ENCODE measurements at places on chromosomes 1 and 21.

DNA sequence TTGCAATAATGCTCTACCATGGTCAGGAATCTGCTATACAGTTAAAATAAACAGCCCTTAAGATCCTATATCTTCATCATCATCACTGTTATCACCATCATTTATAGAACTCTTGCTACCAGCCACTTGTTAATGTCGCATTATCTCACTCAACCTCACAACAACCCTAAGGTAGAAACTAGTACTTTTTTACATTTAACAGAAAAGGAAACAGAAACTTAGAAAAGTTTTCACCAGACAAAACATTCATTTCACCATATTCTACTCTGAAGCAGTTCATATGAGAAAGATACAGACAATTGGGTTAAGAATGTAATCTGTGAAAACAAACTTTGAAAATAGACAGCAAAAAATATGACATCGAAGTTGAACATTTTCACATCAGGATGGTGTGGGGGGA lies 262.6 kb downstream of the ATG4C start:
- no peak for DNase-seq

DNA sequence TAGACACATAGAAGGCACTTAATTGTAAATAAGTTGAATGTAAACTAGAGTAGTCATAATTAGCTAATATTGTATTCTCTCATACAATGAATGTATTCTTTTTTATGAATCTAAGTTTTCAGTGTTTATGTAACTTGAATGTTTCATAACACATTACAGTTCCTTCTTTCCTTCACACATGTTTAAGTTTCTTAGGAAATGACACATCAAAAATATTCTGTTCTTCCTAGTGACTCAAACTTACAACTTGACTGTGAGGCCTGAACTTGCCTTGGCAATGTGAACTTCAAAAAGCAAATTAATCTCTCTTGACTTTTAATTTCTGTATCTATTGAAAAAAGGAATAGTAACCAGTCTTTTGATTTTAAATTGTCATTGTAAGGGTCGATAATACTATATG lies 700.1 kb downstream of the KCNT2 start:
- DNase-seq, result no peak

DNA sequence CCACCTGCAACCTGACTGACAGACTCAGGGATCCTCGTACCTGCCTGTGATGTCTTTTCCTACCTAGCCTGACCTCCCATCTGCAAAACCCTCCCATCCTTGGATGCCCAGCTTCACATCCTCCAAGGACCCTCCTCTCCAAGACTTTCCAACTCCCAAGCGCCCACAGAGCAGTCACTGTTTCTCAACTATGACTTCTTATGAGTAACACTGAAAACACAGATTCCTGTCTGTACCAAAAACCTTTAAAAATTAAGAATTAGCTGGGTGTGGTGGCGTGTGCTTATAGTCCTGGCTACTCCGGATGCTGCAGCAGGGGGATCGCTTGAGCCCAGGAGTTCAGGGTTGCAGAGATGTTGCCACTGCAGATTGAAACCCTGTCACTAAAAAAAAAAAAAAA lies 181.9 kb downstream of the PSMG1 start:
- DNase-seq, result no peak

DNA sequence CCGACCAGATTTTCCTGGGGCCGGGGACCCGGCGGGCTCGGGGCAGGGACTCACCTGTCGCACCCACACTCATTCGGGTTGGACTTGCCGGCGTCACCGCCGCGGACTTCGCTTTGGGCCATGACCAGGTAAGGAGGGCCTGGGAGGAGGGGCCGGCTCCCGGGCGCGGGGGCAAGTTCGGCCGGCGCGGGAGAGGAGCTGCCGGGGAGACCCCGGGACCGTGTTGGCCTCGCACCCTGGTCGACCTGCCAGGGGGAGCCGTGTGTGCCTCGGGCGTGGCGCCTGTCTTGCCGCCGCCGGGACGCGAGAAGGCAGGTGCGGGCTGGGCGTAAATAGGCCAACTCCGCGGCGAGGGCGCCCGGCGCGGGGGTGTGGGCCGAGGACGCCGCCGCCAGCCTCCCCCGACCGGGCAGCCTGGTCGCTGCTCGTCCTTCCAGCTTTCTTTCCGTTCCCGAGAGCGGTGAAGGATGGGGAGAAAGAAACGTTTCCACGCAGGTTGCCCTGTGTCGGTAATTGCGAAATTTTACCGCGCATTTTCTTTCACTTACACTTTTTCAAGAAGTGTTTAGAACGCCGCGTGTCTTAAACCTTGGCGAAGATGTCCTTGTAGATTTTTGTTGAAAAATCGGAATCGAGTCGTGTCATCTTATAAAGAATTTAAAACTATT lies 558 bp downstream of the USP1 start:
- DNase-seq, result no peak

DNA sequence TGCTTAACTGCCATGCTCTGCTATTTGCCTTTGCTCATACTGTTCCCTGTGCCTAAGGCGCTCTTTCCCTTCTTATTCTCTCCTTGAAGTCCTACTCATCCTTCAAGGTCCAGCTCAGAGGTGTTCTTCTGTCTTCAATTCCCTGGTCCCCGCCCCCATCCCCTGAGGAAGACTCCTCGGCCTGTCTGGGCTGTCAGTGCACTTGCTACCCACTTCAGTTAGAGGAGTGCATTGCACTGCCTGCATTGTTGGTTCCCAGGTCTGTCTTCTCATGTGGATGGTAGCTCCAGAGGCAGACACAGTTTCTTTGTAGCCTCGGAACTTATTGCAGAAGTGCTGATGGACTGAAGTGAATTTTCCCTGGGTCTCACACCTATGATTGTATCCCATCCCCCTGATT lies 194.0 kb downstream of the C1orf94 start:
- no peak for DNase-seq

DNA sequence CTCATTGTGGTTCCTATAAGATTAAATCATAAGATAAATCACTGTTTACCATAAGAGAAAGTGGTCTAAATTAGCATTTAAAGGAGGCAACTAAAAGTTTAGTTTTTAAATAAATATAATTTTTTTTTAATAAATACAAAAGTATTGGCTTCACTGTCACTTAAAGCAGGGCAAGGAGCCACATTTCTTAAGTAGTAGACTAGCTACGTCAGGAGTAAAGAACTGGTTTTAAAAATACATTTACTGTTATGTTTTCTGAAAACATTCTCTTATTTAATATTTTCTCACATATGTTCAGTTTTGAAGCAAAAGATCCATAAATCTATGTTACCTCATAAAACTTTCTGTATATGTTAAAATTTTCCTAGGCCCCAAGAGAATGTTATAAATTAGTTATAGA lies 2.2 kb downstream of the ANGPTL1 start:
- no peak for DNase-seq

DNA sequence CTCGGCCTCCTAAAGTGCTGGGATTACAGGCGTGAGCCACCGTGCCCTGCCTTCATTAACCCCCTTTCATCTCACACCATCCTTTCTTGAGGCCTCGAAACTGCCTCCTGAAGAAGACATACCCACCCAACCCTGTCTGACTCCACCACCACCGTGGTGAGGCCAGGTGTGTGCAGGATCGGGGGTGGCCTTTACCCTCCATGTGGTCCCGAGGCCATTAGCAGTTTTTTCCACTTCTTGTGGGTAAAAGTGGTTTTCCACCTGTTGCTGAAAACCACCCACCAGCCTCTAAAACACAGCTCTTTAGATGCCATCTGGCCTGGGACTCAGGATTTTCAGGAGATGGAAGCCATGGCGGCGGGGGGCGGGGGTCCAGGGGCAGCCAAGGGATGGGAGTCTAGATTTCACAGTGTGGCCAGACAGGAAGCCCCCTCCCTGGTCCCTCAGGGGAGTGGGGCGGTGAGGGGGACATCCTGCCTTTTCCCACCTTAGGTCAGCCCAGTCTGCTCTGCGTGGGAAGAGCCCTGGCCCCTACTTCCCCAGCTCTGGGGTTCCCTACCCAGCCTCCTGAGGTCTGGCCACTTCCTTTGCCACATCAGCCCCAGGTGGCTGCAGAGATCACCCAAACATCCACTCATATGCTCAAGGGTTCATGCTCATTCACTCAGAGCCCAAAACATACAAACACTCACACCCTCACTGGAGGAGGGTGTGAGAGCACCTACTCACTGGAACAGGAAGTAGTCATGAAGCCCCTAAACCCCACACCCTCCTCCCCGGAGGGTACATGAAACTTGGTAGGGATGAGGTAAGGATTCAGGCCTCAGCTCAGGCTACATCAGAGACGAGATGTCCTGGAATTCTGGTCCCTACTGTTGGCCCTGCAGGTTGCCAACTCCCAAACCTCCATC lies 2.3 kb downstream of the FGR start:
- DNase-seq, result no peak

DNA sequence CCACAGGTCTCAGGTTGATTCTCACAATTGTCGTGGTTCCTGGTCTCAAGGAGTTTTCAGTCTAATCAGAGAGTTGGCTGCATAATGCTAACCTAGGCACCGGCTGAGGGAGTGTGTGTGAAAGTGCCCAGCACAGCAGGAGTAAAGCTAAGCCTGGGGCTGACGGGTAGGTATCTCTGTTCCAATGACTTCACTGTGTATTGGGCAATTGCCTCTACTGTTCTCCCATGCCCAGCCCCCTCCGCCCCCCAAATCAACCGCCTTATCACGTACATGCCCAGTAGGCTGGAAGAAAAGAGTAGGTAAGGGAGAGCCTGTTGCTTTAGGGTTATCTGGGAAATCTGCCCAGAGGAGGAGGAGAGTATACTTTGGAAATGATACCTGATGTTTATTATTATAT lies 54.7 kb downstream of the MRPS6 start:
- no peak for DNase-seq
